Esophagus squamous epithelium (tissue), 5 donors: ENCODE measurements at places on chromosomes 2 and 18.

GRCh38 chr2:50515638-50516037, 516.3 kb downstream of the NRXN1 start:
- no peak for DNase-seq

DNA sequence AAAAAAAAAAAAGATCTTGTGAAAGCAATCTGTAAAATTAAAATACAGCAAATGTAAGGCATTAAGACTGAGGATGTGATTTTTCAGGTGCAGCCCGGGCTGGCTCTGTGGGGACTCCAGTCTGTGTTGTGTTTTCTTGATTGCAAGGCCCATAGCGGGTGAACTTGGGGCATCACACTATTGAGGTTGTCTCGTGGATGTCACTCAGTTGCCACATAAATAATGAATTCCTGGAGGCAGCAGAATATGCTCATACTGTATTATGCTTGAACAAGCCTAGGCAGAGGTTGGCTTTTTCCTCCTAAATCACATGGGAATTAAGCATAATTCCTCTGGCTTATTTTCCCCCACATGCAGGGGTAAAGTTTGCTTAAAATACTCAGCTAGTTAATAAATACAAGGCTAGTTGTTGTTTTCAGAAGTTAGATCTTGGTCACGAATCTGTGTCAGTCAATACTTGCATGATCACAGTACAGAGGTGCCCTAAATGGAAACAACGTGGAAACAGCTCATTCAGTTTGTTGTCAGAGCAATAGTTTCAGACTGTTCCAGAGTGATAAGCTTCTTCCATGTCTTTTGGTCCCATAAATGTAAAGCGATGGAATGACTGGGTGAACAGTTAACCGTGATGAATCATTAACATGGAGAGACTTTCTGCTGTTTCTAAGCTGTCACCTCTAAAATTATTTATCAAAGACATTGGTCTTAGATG, 16.4 kb downstream of the GEMIN6 start:
- no peak for DNase-seq

- no peak for DNase-seq
These were observed 13.0 kb downstream of the XDH start for GRCh38 chr2:31401580-31401979.

GRCh38 chr2:239179851-239180371, 220.9 kb downstream of the HDAC4 start:
- DNase-seq, result no peak

DNA sequence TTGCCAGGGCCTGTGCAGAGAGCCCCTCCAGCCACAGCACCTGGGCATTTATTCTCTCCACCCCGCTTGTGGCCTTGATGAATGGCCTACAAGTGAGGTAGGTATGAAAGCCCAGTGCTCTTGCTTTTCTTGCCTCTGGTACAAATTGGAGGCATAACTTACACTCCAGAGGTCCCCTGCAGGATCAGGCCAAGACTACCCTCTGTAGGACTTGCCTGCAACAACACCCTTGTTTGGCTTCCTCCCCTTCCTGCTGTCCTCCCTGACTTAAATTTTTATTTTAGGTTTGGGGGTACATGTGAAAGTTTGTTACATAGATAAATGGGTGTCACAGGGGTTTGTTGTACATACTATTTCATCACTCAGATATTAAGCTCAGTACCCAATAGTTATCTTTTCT, 95.7 kb downstream of the CDC42EP3 start:
- DNase-seq, result no peak

DNA sequence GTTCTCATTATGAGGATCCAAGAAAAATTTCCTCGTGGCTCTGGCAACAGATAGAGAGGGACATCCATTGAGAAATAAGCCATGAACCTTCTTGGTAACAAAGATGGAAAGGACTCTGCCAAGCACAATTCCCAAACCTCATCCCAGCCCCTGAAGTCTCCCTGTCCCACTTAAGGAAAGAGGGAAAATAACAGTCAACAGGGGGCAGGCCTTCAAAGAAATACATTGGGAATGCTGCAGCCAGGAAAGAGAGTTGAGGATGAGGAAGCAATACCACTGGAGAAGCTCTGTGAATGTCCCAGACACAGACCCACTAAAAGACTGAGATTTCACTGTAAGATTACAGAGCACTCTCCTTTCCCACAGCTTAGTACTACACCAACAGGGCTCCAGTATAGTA, 93.2 kb downstream of the CD226 start:
- DNase-seq, result no peak

GRCh38 chr2:44498551-44498950, 136.8 kb downstream of the CAMKMT start:
- DNase-seq, result no peak

- no peak for DNase-seq
These were observed 60.0 kb downstream of the RBMS1 start for GRCh38 chr2:160433466-160434140.

DNA sequence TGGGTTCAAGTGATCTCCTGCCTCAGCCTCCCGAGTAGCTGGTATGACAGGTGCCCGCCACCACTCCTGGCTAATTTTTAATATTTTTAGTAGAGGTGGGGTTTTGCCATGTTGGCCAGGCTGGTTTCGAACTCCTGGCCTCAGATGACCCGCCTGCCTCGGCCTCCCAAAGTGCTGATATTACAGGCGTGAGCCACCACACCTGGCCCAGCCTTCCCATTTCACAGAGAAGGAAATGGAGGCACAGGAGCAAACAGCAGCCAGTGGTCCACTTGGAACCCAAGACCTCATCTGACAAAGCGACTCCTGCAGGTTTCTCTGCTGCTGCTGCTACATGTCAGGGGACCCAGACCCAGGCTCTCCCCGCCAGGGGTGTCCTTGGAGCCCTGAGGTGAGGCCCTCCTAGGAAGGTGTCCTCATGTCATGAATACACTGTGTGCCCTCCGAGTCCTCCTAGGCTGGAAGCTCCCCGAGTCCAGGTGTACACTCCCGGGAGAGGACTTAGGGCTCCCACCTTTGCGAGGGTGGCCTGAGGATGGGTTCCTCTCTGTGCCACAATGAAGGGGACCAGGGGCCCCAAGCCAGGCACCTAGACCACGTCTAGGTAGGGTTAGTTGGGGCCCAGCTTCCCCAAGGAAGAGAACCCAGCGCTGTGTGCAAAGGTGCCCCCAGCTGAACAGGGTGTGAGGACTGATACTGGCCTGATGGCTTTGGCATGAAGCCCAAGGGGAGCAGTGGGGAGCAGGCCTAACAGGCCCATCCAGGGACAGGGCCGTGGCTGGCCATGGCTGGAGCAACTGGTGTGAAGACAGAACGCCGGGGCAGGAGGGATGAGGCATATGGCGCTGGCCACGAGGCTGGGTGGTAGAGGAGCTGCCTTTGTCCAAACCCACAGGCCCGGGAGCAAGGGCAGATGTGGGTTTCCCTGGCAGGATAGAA, 56.1 kb downstream of the HS6ST1 start:
- no peak for DNase-seq

GRCh38 chr2:140567734-140568133, 1563.1 kb downstream of the LRP1B start:
- no peak for DNase-seq

DNA sequence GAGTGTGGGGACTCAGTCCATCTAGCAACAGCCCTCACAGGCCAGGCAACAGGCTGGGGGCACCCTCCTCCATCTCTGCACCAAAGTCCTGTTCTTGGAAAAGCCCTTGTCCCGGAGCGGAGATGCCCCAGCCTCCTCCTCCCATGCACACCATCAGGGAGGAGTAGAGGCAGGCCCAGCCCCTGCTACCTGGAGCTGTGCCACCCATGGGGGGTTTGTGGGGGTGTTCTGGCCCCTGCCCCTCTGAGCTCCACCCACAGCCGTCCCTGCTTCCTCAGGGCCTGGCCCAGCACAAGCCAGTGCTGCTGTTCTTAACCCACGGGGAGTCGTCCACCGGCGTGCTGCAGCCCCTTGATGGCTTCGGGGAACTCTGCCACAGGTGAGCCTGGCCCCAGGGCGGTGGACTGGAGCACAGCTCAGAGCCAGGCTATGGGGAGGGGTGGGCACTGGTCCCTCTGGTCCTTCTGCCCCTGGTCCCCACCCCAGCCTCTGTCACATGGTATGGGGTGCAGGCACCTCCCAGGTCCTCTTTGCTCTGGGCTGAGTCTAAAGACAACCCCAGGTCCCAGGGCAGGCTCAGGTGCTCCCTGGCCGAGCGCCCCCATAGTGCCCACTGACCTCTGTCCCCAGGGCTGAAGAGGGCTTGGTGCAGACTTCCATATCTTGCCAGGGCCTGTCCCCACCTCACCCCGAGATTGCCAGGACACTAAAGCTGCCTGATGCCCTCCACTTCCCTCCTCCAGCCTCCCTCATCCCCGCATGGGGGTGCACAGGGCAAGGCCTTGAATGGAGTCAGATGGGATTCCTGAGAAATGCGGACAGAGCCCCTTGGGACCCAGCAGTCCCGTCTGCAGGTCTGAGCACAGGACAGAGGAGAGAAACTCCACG, 2.7 kb downstream of the AGXT start:
- DNase-seq, result no peak

DNA sequence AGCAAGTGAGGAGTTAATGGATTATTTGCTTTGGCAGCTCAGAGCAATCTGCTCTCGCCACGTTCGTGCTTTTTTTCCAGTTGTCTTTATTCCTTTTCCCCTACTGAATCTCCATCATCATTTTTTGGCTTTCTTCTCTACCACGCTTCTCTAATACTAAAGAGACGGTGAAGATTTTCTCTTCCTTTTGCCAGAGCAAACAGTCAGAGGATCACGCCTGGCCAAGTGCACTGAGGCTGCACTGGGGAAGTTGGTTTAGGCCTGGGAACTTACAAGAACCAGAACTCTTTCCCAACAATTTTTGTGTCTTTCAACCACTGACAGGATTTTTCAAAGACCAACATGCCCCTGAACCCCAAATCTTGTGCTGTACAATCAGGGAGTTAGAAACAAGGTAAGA, 172.3 kb downstream of the PID1 start:
- DNase-seq, result no peak

- no peak for DNase-seq
These were observed 67.0 kb upstream of the RMP24 start for GRCh38 chr18:35905436-35905835.

- no peak for DNase-seq
These were observed 68.6 kb upstream of the PELI1 start for GRCh38 chr2:64212801-64213321.

- no peak for DNase-seq
These were observed 473 bp downstream of the ELMOD3 start for GRCh38 chr2:85355073-85355410.

DNA sequence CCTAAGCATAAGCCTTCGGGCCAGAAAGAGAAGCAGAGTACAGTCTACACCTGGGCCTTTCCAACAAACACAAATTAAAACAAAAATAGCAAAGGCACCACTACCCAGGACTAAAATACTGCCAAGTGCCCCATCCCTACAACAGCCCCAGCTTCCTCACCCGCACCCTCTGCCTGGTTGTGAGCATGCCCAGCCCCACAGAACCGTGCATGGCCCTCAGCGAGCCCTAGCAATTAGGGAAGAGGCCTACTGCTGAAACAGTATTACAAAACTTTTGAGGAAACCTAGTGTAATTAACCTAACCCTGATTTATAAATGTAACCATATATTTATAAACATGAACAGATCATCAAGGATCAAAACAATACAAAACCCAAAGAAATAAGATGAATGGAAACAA, 44.2 kb downstream of the FARSB start:
- no peak for DNase-seq

DNA sequence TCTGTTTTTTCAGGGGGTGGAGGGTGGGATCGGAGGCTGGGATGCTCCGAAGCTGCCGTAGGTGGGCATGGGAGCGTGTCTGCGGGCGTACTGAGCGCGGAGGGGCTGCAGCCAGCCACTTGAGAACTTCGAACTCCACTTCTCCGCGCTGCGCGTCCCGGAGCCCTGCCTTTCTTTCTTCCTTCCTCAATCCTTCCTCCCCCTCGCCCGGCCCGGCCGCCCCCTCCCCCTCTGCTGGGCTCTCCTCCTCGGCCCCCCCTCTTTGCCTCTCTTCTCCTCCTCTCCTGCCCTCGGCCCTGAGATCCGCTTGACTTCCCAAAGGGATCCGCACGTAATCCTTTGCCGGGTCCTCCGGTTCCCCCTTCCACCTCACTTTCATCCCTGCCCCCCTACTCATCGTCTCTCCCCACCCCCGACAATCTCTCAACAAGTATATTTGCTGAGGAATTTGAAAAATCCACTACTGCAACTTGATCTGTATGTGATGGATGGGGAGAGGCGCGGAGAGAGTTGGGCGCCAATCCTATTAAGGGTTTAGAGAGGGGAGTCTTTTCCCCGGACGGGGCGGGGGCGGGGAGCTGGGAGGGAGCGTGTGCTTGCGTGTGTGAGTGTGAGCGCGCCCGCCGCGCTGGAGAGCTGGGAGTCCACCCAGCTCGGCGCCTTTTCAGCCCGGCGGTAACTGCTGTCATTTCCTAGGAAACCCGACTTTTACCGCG, 1.1 kb downstream of the GLI2 start:
- no peak for DNase-seq

DNA sequence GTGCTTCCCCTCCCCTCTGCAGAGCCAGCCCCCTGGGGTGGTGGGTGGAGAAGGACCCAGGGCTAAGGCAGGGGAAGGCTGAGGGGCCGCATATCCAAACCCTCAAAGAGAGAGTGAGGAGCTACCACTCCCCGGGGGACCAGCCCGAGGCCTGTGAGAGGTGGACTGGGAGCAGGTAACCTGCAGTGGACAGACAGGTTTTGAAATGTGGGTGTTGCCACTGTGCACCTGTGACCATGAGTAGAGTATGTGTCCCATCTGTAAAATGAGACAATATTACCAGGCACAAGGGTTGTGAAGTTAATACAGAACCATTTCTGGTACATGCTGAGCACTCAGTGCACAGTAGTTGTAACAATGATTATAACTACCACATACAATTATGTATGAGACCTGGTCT, 51.2 kb upstream of the POMC start:
- no peak for DNase-seq
